Tibial artery (tissue), 4 donors: ENCODE measurements at places on chromosomes 12 and 14.

- DNase-seq = no peak
Observed at GRCh38 chr12:16610743-16611142, 4.8 kb upstream of the LMO3 start.

DNA sequence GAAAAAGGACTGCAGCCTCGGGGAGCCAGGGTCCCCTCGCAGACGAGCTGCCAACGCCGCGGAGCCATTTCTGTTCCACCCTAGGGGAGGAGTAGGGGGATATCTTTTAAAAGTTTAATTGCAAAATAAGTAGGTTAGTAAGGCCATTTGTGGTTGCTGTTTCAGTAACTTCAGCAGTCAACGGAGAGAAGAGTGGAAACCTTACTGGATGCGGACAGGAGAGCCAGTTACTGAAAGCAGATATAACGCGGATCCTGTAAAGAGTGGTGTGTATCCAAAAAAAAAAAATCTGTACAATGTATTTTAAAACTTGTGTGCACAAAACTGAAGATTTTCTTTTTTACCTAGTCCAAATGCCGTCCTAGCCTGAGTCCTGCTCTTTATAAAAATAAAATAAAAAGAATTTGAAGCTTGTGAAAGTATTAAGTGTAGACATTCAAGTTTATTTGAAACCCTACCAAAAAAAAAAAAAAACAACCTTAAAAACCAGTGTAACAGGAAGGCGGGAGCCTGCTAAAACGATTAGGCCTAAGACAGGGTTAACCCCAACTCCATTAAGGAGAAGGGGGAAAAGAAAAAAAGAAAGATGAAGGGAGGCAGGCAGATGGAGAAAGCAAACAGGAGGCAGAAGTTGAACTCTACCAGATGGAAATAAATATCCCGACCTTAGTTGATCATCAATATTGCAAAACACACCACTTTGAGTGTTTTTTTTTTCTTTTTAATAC lies 1.0 kb upstream of the BTG1 start:
- DNase-seq = no peak

- DNase-seq = no peak
Observed at GRCh38 chr14:44942436-44942835, 19.3 kb downstream of the KLHL28 start.

DNA sequence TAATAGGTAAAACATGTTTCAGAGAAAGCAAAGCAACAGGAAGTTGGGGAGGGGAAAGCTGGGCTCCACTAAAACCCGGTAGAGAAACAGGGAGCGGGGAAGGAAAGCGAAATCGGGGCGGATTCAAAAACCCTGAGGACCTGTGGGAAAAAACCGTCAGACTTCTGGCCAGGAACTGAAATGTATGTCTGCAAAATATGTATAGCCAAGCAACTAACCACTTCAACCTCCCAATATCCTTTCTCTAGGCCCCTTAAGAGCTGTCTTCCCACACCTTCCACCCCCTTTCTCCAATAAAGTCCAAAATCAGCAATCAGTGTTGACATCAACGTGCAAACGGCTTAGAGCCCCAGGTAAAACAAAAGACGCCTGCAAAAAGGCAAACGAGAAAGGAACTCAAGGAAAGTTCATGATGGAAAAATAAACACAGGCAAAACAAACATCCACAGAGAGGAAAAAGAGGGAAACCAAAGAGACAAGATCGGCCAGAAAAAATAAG lies 32.8 kb downstream of the SIX1 start:
- DNase-seq = no peak

GRCh38 chr12:48004053-48004941 lies at the start of gene COL2A1:
Gene COL2A1, minus strand, starts transcription at chr12:48004476. Its CDS starts 155 bp downstream, at chr12:48004321.
- DNase-seq = no peak

DNA sequence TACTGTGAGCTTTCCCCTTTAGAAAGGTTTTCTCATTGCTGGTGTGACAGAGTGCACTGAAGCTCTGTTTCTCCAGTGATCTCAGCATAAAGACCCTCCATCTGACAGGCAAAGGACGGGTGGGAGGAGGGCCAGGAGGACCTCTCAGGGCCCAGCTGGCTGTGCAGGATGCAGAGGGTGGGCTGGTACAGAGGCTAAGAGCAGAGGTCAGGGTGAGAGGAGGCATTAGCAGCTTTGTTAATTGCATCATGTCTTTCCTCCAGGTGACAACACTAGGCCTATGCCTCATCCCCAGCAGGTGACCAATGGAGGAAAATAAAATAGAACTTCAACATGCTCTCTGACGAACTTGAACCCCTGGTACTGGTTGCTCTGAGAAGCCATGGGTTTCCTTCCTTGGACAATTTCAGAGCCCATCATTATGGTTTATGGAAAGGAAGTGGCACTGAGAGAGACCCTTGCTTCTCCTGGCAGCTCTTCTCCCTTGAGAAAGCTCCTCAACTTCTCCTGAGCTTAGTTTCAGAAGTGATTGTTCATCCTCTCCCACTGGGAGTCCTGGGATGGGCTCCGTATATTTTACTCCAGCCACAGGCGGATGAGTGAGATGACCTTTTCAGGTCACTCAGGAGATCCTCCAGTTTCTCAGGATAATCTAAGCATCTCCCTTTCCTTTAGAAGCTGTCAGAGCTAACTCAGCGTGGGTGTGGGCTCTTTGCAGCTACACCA lies 45.8 kb upstream of the ATP23 start:
- no peak for DNase-seq

- DNase-seq = no peak
Observed at GRCh38 chr14:30242744-30243143, 315.1 kb upstream of the PRKD1 start.

DNA sequence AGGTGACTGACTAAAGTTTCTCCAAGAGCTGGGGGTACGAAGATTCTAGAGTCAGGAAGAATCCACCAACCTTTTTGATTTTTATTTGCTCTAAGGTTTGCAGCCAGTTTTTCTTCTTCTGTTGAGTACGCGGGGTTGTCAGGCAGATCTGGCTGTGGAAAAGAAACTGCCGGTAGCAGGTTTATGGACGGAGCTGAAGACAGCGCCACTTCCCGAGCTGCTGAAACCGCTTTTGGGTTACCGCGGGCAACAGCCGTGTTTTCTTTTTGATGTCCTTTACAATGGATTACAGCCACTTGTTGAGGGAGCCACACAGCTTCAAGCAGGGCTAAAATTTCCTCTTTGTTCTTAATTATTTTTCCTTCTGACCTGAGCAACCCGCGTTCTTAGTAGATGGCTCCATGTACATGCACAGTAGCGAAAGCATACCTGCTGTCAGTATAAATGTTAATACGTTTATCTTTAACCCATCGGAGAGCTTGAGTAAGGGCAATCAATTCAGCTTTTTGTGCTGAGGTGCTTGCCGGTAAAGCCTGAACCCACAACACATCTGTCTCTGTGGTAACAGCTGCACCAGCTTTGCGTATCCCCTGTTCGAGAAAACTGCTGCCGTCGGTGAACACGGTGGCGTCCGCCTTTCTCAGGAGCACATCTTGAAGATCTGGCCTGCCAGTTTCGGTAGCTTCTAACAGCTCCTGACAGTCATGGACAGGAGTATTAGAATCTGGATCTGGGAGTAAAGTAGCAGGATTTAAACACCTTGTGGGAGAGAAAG lies 674.3 kb downstream of the TMEM121 start:
- no peak for DNase-seq

- DNase-seq = peak; percentile 69
Observed at GRCh38 chr14:75968456-75968855, 13.3 kb downstream of the TGFB3 start.

GRCh38 chr14:103711516-103712431 lies 3.5 kb downstream of the XRCC3 start:
- peak; percentile 89 for DNase-seq

- no peak for DNase-seq
Observed at GRCh38 chr14:58082491-58083098, 69.4 kb downstream of the ARMH4 start.

- no peak for DNase-seq
Observed at GRCh38 chr12:123529686-123530085, 3.8 kb downstream of the RILPL1 start.

- DNase-seq = peak; percentile 70
Observed at GRCh38 chr12:57461276-57461916, 1.8 kb downstream of the GLI1 start.

GRCh38 chr14:53144244-53144643 lies 8.9 kb downstream of the DDHD1 start:
- DNase-seq = no peak

DNA sequence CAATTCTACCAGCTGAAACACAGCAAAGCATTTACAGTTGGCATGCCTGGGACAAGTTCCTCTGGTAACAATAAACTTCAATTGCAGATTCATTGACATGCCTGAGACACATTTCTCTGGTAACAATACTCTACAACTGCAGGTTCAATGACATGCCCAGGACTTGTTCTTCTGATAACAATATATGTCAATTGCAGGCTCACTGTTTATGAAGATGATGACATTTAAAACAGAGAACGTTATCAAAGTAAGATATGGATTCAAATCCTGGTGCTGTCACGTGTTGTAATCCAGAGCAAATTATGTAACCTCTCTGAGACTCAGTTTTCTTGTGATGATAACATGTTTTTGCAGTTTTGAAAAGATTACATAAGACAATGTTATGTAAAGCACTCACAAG lies 20.5 kb downstream of the KITLG start:
- DNase-seq = no peak

- no peak for DNase-seq
Observed at GRCh38 chr14:74348241-74348734, at the start of gene VRTN. Gene VRTN, plus strand, starts transcription at chr14:74348471. Its CDS starts 8,313 bp downstream, at chr14:74356784.

- DNase-seq = no peak
Observed at GRCh38 chr14:92551044-92551841, 37.7 kb downstream of the RIN3 start.

DNA sequence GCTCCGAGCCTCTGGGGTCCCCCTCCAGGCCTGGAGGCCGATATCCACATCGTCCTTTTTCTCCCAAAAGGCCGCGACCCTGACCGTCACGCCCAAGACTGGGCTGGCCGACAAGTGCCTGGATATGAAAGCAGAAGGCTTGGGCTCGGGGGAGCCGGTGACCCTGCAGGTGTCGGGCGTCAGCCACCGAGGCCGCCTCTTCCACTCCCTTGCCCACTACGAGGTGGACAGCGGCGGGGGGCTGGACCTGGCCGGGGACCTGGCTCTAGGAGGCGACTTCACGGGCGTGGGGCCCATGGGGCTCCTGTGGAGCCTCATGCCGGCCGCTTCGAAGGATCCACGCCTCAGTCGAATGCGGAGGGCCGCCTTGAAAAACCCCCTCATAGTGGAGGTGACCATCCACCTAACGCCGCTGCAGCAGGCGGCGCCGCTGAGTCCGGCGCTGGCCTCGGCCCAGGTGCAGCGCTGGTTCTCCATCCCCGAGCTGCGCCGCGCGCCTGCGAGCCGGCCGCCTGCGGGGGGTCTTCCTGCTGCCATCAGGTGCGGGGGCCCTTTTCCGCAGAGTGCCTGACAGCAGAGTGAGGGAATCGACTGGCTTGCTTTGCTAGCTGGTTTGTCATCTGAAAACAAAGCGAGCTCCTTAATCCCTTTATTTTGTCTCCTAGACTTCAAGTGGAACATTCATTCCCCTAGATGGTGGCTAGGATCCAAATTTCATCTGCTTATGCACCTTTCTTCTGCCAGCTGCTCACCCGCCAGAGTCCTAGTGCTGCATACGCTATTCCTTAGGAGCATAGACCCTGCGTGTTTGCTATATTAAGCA lies 10.6 kb upstream of the DNAL1 start:
- DNase-seq = peak; percentile 22

DNA sequence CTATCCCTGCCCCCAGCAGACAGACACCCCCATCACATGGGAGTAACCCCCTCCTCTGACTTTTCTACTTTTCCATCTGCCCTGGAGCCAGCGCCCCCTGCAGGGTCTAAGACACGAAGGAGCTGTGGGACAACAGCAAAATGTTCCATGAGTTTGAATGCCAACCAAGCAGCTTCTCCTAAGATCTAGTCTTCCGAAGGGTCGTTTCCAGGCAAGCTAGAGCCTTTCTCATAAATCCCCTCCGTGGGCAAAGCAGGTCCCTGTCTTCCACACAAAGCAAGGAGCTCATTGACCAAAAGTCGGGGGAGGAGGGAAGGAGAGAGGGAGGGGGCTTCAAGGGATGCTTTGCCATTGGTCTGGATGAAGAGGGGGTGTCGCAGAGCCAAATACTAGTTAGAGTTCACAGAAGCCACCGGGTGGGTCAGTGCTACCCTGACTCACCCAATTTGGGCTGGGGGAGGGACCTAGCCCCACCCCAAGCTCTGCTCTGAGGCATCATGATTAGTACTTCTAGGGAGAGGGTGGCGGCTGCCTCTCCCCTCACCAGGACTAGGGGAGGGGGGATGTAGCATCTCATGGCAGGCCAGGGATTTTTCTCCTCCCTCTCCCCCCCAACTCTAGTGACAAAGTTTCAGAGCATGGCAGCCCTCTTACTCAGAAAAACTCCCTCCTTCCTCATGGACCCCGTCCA lies 1.6 kb downstream of the MSI1 start:
- no peak for DNase-seq

DNA sequence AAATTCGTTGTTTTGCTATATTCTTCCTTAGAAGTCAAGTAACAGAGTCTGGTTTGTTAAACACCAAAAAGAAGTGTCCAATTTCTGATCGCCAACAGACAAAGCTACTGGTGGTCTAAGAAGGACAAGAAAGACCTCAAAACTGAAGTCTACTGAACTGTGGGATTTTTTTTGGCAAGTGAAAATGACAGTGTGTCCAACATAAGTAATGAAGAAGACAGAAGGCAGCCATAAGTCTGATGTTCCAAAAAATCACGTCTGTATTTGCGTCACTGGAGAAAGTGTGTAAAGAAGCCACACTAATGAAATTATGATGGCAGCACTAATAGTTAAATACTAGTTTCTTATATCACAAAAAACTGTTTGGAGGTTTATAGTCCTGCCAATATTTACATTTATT lies 32.6 kb downstream of the WASHC3 start:
- DNase-seq = no peak

- DNase-seq = no peak
Observed at GRCh38 chr12:116370886-116371580, 93.5 kb upstream of the MED13L start.
